ENCODE measurements at places on chromosomes 3 and 15. TPM values are rescaled to one million over a fixed set of nuclear protein-coding genes. Genes with fewer than 3 reads are reported as not detected.

- no peak for DNase-seq
Observed at GRCh38 chr15:77865106-77865610, 212.4 kb downstream of the TBC1D2B start.

DNA sequence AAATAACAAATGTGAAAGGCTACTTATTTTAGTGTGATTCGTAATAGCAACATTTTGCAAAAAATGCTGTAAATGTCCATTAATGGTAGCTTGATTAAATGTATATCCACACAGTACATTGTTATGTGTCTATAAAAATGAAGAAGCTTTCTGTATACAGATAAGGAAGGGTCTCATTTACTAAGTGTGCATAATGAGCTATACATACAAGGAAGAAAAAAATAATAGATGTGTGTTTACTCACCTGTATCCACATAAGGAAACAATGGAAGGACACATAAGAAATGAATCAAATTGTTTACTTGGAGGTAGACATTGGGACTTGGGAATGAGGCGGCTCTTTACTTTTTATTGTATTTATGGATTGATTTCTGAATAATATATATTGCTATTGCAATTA lies 34.9 kb downstream of the MED12L start:
- DNase-seq: no peak

- peak; percentile 60 for DNase-seq
Observed at GRCh38 chr3:115071601-115072000, 75.5 kb downstream of the ZBTB20 start.

DNA sequence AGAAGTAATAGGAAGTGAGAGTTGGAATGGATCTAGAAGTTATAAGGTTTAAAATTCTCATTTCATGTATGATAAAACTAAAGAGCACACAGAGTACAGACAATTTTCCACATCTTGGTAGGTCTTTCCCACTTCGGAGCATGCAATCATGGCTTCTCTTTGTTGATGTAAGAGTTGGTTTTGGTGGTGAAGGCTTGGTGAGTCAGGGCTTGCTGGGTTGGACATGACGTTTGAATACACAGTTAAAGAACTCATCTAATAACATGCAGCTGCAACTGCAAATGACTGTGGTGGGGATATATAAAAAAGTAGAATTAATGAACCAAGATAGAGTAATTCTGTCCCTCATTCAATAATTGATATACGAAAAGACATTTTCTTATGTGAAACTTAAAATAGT lies 39.5 kb upstream of the GRM7 start:
- no peak for DNase-seq

GRCh38 chr3:165641569-165642310 lies 195.5 kb downstream of the BCHE start:
- no peak for DNase-seq

DNA sequence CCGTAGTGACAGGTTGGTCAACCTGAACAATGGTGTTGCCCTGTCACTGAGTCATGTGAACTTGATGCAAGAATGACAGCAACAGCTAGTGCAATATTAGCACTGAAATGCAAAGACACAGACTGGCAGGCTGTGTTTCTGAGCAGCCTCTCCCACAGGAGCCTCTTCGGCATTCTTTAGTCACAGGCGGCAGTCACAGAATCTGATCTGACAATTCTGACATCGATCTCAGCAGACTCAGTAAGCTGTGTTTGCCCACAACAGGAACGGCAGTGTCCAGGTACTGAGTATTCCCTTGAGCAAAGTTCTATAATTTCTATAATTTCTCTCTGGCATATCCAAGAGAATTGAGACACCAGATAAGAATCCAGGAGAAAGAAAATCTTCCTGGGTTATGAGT lies 776.8 kb downstream of the GRM7 start:
- no peak for DNase-seq

DNA sequence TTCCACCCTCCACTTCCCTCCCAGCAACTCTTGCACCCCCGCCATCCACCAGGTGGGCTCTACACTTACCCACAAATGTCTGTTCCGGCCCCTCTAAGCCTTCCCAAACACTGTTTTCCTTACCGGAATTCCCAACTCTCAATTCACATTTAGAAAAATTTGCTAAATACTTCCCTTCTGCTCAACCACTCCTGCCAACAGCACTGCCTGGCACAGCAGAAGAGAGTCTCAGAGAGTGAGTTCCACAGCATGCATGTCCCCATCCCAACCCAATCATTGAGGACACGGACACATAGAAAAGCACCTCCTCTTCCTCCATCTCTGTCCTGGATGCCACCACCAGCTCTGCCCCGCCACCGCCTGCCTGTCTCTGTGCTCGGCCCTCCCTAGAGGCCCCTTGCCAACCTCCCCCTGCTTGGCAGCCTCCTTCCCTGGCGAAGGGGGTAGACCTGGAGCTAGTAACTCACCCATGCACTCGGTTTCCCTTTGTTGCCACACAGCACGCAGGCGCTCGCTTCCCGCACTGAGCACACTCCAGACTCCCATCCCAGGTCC lies 66.2 kb upstream of the SLC6A1 start:
- no peak for DNase-seq

GRCh38 chr15:70171256-70171886 lies 73.7 kb upstream of the TLE3 start:
- DNase-seq: no peak

DNA sequence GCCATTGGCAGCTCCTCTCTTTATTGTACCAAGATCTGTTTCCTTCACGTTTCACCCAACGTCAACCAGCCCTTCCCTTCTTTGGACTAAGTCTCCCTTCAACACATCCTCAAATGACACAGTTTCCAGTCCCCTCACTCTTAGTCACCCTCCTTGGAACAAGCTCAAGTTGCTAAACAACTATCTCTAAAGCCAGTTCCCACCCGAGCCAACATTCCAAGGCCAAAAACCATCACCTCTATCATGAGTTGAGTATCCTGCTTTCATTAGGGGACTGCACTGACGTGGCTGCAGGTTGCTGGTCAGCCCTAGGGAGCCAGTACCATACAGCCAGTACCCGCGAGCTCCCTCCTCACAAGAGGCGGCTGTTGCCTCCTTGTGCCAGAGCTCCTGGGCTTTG lies 73.8 kb downstream of the LIPC start:
- peak; percentile 39 for DNase-seq

- DNase-seq: no peak
Observed at GRCh38 chr3:124576565-124577493, 153.4 kb upstream of the UMPS start.

DNA sequence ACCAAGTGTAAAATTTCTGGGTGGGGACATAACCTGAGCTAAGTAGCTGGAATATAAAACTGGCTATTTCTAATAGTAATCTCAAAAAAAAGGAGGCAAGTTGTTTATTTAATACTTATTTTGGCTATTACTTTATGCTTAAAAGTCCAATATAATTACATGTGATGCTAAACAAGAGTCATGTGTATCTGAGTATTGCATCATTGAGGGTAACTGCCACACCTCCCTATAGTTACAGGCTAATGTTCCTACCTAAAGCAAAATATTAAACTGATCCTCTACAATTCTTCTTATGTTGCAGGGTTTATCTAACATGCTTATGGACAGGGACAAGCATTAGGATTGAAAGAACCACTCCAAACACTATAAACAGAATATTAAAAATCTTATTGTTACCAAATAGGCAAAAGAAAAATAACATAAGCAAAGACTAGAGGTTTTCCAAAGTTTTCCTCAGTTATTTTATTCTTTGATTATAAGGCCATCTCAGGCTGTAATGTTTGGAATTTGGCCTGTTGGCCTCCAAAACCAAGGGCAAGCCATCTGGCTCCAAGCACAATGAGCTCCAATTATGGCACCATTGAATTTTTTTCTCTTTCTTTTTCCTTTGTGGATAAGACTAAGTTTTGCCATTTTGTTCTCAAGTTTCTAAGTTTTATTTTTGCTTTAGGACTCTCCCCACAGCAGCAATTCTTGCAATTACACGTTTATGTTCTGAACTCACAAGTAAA lies 75.8 kb upstream of the ABI3BP start:
- no peak for DNase-seq

DNA sequence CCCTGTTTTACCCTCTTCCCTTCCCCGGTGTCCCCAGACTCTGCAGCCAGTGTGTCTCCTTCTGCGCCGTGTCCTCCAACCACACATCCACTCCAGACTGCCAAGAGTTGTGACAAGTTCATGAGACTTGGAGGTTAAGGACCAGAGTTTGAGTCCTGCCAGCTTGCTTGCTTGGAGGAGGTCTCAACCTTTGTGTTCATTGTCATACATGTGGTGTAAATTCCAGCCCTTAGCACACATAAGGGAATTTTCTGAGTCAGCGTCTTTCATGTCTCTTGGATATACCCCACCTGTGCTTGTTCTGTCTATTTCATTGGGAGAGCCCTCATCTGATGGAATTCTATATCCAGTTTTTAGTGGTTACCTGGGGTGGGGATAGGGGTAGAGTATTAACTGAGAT lies 13.3 kb downstream of the CORO2B start:
- peak; percentile 63 for DNase-seq

- DNase-seq: no peak
Observed at GRCh38 chr3:11569156-11569741, 74.5 kb downstream of the VGLL4 start.

DNA sequence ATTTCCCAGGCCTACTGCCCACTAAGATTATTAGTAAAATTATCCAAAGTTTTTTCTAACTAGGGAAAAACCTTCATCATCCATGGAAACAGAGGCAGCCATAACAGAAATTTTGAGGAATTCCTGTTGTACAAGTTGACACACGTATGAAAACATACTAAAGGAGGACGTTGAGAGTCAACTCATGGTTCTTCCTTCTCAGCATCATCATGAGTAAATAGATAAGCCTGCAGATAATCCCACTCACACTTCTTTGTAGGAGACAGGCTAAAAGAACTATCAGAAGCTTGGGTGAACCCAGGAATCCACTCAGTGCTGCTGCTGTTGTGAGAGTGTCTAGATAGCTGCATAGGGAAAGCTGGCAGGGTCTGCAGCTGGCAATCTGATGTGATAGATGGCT lies 694.8 kb upstream of the NR2F2 start:
- DNase-seq: no peak

DNA sequence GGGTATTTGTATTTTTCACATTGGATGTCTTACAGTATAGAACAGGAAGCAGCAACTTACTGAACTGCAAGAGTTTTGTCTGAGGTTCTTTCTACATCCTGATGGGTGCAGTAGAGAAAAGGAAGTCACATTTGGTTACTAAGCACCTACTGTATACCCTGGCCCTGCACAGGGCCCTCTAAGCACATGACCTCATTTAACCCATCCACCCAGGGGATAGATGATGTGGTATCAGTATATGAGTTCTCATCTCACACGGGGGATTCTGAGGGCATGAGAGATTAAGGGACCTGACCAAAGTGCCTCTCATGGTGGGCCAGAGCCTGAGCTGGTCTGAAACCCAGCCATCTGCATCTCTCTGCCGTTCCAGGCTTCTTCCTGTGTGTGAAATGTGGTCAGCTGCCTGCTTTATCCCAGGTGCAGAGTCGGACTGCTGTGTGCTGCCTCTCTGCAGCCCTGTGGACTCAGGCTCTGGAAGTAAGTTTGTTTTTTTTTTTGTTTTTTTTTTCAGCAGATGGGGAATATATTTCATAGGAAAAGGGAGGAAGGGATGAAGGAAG lies 17.9 kb downstream of the SLC6A11 start:
- no peak for DNase-seq

DNA sequence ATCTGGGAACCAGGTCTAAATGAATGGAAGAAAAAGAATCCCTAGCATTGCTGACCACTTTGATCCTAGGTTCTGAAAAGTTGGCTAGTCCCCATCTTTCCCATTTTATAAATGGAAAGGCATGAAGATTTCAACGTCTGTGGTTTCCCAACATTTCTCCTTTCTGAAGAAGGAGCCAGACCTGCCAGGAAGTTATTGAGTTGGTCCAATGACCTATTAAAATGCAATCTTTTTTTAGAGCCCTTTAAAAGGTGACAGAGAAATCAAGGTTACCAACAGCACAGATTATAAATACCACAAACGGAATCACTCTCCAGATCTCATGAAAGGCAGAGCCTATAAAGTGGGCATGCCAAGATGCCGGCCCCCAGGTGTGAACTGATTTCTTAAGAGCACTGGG lies 505.6 kb upstream of the THBS1 start:
- peak; percentile 48 for DNase-seq

DNA sequence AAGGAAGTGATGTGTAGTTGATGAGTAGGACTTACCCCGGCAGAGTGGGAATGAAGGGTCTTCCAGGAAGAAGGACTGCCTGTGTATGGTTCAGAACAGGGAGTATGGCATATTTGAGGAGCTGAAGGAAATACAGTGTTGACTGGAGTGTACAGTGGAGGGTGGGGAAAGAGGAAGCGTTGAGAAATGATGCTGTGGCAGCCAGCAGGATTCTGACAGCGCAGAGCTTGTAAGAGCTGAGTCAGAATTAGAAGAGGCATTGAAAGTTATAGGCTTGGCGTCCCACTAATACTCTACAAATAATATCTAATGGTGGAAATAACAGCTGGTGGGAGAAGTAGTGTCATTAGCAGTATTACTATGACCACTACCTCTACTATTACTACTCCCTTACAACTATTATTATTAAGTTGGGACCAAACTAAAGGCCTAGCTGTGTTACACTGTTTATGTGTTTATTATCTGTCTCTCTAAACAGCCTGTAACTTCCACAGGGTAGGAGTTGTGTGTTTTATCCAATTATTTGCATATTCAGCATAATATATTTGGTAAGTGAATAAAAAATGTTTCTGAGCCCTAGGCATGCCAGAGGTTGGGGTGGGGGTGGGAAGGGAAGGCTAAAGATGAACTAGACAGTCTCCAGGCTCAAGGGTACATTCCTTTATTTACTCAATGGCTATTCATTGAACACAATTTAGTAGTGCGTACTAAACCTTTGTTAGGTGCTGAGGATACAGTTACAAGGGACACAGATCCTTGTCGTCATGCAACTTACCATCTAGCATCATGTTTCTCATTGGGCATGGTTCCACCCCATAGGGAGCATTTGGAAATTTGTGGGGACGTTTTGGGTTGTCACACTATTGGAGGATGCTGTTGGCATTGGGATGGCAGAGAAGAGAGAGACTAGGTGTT lies 428.8 kb upstream of the ONECUT1 start:
- no peak for DNase-seq

GRCh38 chr3:12574131-12574530 lies 17.2 kb downstream of the MKRN2 start:
- DNase-seq: peak; percentile 52

DNA sequence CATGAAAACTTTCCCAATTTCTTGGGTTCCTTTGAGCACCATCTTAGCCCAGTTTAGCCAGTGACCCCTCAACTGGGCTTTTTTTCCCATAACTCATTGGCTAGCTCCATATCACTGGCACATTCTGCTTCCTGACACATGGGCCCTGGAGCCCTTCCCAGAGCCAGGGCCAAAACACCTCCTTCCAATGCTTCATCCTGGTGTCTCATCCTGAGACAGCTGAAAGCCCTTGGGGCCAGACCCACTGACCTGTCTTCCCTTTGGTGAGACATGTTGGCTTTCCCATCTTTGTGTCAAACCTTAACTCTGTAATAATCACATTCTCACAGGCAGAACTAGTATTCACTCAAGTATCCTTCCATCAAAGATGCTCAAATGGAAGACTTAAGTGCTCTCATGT lies 82.6 kb upstream of the SMAD3 start:
- no peak for DNase-seq

- no peak for DNase-seq
Observed at GRCh38 chr3:94028093-94028837, at the start of gene STX19. Gene STX19, minus strand, starts transcription at chr3:94028597. Its CDS starts 13,328 bp downstream, at chr3:94015269.

Gene CNTN4
- under 0.01 TPM for total RNA-seq

Gene SERINC4
- total RNA-seq: not detected

Gene IMPG2
- total RNA-seq: 0.18 TPM

Gene TMCO5A
- not detected for total RNA-seq

Gene CPN2
- total RNA-seq: not detected

Gene MUC20
- total RNA-seq: not detected
